Cardiac muscle cell (in vitro differentiated cells and primary cell): ENCODE measurements at places on chromosomes 3 and 15.

GRCh38 chr3:43914269-43914668 is 223.5 kb downstream of the ABHD5 start:
- H3K27me3 ChIP-seq, result no peaks in the 10 kb centered on the region
- H3K36me3 ChIP-seq, result no peaks in the 10 kb centered on the region
- no peak overlapping the region for H3K4me3 ChIP-seq
- no peak for DNase-seq

DNA sequence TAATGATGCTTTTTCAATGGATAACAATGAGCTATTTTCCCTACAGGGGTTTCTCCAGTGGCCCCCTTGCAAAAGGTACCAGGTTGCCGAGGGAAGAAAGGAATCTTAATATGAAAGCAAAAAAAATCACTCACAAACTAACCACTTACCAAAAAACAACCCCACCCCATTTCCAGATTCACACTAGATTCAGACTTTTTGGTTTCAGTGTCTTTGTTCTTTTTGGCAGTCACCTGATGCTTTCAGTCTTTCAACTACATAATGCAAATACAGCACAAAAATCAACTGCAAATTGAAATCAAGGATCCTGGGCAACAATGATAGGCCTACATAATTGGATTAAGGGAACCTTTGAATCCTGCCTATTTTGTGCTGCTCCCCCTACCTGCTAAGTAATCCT is 71.1 kb upstream of the RAP2B start:
- DNase-seq, result no peak
- H3K27ac ChIP-seq, result no peak overlapping the region
- H3K27me3 ChIP-seq, result no peaks in the 10 kb centered on the region
- H3K4me1 ChIP-seq, result no peaks in the 10 kb centered on the region
- no peaks in the 10 kb centered on the region for H3K36me3 ChIP-seq
- H3K4me3 ChIP-seq, result no peak overlapping the region

- no peak overlapping the region for H3K4me3 ChIP-seq
- peaks cover 11% of the 10 kb centered on the region for H3K4me1 ChIP-seq
- no peaks in the 10 kb centered on the region for H3K27me3 ChIP-seq
- H3K27ac ChIP-seq, result no peak overlapping the region
Measured at GRCh38 chr15:95825671-95826411, 504.7 kb upstream of the NR2F2 start.

GRCh38 chr3:40086890-40087883 is 222.3 kb upstream of the EIF1B start:
- H3K27ac ChIP-seq, result no peak overlapping the region
- no peaks in the 10 kb centered on the region for H3K27me3 ChIP-seq
- no peaks in the 10 kb centered on the region for H3K4me1 ChIP-seq
- no peak overlapping the region for H3K4me3 ChIP-seq
- DNase-seq, result no peak
- no peaks in the 10 kb centered on the region for H3K36me3 ChIP-seq

DNA sequence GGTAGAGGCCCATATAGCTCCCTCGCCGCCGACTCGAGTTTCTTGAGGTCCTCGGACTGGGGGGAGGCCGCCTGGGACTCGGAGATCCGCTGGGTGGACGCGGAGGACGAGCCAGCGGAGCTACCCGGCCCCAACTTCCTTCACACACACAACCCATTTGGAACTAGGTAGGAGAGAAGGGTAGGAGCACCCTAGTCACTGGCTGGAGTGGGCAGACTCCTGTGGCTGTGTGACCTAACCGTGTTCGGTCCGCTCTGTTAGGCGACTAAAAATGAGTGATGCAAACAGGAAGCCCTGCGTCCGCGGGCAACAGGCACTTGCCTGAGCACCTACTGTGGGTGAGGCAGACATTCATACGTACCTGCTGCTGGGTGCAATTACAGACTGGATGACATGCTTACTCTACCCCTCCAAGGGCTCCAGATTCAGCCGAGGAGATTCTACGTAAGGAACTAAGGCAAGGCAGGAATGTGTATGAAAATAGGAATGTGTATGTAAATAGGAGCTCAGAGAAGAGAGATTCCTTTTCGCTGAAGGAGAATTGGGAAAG is 4.6 kb upstream of the SIN3A start:
- H3K4me3 ChIP-seq, result peak overlapping the region; percentile 74
- H3K36me3 ChIP-seq, result no peaks in the 10 kb centered on the region
- peak; percentile 49 for DNase-seq
- peak overlapping the region; percentile 93 for H3K27ac ChIP-seq

GRCh38 chr3:169327546-169328356 is 335.8 kb downstream of the MECOM start:
- no peak for DNase-seq
- H3K36me3 ChIP-seq, result no peaks in the 10 kb centered on the region

DNA sequence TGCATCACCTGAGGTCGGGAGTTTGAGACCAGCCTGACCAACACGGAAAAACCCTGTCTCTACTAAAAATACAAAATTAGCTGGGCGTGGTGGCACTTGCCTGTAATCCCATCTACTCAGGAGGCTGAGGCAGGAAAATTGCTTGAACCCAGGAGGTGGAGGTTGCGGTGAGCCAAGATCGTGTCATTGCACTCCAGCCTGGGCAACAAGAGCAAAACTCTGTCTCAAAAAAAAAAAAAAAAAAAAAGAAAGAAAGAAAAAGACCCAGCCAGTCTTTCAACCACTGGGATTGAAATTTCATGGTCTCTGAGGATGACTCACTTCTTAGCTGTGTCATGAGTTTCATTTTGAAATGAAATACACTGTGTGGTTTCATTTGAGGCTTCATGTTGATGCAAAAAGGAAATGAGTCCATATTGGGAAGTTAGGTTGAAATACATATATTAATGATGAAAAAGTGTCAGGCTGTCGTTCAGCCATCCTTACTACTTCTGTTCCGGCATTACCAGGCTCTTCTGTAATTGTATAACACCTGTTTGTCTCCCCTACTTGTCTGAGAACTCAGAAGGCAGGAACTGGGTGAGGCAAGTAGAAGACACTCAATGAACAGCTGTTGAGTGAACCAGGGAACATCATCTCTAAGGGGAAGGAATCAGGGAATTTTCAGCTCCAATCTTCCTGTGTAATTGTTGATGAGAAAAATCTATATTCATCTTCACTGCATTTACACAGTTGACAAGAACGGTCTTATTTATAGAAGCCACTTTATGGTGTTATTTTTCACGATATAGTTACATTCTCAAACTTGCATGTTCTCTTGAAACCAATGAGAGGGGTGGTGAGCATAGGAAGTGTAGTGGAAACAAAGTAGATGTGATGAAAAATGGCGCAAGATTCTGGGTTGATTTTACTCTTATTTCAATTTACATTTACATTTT is 87.4 kb downstream of the NFKBIZ start:
- H3K4me3 ChIP-seq, result no peak overlapping the region
- no peaks in the 10 kb centered on the region for H3K27me3 ChIP-seq
- H3K27ac ChIP-seq, result no peak overlapping the region

DNA sequence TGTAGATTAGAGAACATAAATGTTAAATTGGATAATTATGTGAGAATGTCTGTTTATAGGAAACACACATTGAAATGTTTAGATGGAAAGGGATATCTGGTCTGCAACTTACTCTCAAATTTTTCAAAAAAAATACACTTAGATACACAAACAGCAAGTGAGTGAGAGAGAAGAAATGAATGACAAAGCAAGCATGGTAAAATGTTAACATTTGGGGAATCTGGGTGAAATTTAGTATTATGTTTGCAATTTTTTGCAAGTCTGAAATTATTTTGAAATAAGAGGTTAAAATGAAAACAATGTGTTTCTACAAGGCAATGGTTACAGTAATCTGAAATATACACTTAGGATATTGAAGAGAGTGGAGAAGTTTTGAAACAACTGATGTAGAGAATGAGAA is 134.3 kb downstream of the GLDN start:
- no peak overlapping the region for H3K4me3 ChIP-seq
- no peaks in the 10 kb centered on the region for H3K27me3 ChIP-seq
- no peak for DNase-seq
- no peaks in the 10 kb centered on the region for H3K4me1 ChIP-seq
